ENCODE measurements at places on chromosomes 1 and 21.

DNA sequence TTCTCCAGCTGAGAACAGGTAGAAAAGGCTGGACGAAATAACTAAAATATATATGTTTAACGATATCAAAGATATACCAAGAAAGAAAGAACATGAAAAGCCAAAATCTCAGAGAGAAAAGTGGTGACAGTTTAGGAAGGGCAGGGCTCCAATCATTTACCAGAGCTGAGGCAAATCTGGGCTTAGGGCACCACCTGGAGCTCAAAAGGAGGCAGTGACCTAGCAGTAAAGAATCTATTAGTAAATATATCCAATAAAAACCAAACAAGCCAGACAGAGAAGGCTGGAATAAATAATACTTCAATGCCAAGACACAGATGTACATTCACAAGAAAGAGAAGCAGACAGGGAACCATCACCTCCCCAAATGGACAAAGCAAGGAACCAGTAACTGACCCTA, 43.5 kb downstream of the CHIA start:
- peak; percentile 26 for DNase-seq

- DNase-seq, result no peak
Measured at GRCh38 chr1:32094746-32095521, 12.9 kb upstream of the KPNA6 start.

GRCh38 chr1:233879841-233880240, 24.6 kb upstream of the SLC35F3 start:
- no peak for DNase-seq

GRCh38 chr1:24327891-24328290, 8.7 kb downstream of the GRHL3 start:
- no peak for DNase-seq

- no peak for DNase-seq
Measured at GRCh38 chr1:1538334-1538733, 2.1 kb downstream of the TMEM240 start.

DNA sequence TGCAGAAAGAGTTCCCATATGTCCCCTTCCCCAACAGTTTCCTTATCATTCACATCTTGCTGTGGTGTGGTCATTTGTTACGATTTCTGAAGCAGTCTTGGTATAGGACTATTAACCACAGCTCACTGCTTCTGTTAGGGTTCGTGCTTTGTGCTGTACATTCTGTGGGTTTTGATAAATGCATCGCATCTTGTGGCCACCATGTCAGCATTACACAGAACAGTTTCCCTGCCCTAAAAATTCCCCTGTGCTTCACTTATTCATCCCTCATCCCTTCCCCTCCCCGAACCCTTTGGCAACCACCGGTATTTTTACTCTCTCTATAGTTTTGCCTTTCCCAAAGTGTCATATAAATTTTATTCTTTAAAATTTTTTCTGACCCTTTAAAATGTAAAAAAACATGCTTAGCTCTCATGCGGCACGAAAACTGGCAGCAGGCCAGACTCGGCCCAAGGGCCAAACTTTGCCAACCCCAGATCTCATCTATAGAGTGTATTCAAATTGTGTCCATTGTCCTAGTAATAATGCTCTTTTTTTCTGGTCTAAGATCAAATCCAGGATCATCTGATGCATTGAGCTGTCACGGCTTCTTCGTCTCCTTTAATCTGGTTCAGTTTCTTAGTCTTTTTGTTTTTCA, 78.2 kb downstream of the SIM2 start:
- DNase-seq, result no peak

DNA sequence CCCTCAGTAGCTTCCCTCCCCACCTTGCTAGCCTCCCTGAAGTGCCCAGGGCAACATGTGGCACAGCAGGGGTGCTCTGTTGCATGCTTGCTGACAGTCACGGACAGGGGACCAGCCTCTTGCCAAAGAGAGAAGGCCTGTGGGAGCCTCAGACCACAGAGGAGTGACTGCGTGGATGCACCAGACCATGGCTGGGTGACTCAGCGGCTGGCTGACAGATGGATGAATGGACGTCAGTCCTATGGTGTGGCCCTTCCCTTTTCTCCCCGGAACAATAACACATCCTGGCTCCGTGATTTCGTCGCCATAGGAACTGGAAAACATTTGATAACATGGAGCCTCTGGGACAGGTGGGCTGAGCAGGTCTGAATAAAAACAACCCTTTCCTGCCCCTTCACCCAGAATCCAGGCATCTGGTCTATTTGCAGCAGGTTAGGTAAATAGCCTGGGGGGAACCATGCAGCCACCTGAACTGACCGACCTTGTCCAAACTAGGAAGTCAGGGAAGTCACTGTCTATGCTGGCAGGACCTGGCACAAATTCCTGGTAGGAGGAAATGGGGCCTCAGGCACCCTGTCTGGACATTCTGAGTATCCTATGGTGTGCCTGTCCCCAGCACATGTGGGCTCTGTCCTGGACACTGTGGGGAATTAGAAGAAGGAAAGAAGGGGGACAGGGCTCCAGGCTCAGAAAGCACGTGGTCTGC, 53.3 kb downstream of the NENF start:
- peak; percentile 61 for DNase-seq

DNA sequence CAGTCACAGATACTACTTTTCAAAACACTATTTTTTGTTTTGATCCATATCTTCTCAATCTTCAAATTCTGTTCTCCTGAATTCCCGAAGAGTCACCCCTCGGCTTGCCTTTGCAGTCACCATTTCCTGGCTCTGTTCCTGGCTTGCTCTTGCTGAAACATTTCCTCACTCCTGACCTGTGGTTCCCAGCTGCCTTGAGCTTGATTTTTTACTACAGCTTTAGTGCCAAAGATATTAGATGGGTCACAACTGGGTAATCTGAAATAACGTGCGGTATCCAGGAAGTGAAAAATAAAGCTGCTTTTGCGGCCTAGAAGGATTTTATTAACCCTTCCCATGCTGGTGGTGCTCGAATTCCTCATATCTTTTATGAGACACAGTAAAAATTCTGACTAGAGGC, 318.8 kb downstream of the PCP4 start:
- no peak for DNase-seq

DNA sequence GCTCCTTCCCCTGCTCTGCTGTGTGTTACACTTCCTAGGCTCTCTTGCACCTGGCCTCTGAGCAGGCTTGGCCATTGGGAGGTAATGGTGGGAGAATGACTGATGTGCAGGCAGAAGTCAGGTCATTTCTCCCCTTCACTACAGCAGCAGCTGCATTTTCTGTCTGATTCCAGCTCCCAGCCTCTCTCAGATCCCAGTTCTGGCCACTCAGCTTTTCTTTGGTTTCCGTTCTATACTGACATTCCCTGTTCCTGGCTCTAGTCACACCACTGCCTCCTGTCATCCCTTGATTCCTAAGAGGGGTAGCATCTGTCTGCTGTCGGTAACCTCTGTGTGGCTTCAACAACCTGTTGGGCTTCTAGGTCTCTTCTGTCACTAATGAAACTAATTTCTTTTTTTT, 127.7 kb upstream of the HOOK1 start:
- no peak for DNase-seq

DNA sequence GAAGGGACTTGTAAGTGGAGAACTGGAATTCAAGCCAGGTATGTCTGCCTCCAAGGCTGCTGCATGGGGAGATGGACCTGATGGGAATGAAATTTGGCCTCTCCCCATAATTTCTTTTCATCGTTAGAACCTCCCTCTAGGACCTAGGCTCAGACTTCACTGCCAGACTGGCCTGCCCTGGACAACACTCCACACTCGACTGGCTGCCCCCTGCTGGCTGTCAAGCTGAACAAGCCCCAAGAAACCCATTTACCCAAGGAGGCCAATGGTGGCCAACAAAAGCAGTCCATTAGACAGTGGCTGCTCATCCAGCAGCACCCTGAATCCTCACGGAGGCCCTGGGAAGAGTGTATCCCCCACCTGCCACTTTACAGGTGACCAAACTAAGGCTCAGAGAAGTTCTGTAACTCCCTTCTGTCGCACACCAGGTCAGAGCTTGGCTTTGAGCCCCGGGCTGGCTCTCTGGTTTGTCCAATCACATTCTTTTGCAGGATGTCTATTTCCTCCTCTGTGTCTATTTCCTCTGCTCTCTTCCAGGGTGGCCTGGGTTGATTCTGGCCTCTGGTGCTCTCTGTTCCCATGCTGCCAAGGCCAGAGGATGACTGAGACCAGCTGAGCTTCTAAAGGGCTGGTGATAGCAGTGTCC, 3.8 kb downstream of the RNF186 start:
- peak; percentile 49 for DNase-seq

- DNase-seq, result no peak
Measured at GRCh38 chr1:214934045-214934444, 148.5 kb upstream of the KCNK2 start.

GRCh38 chr1:219273088-219273686, 99.5 kb downstream of the LYPLAL1 start:
- DNase-seq, result no peak

DNA sequence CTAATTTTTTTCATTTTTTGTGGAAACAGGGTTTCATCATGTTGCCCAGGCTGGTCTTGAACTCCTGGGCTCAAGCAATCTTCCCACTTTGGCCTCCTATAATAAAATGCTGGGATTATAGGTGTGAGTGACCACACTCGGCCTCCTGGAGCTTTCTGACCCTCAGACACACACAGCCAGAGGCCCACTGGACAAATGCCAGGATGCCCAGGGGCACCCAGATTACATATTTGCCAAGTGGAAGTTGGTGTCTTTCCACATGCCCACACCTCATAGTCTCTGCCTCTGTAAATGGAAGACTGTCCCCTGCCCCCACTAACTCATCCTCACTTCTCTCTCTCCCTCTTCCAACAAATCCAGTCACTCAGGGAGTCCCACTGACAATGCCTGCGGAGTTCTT, 63.4 kb upstream of the LRP8 start:
- DNase-seq, result no peak

GRCh38 chr1:18100491-18101063, 7.0 kb upstream of the IGSF21 start:
- DNase-seq, result peak; percentile 9

DNA sequence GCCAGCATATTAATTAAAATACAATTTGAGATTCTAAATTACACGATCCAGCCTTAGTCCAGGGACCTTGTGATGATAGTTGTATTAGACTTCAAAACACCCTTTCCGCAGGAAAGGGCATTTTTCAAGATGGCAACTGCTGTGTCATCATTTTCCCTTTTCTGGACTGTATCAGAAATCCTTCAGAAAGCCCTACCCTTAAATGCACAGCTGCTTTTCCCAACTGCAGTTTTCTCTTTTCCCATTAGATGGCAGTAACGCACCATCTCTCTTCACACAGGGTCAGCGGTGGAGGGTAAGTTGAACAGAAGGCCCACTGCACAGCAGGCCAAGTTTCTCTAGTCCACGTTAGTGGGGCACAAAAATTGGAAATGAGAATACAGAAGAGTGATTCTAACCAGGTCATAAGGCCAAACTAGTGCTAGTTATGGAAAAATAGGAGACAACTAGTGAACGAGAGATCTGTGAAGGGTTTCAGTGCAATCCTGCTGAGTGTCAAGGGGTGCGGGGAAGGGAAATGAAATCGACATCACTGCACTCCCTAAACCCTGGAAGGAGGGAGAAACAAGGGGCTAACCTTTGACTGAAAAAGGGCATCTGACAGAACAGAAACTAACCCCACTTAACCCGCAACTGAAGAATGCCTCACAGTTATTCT, 22.1 kb upstream of the TDRD10 start:
- DNase-seq, result peak; percentile 71

GRCh38 chr21:34795548-34796180, 126.9 kb downstream of the CLIC6 start:
- no peak for DNase-seq

DNA sequence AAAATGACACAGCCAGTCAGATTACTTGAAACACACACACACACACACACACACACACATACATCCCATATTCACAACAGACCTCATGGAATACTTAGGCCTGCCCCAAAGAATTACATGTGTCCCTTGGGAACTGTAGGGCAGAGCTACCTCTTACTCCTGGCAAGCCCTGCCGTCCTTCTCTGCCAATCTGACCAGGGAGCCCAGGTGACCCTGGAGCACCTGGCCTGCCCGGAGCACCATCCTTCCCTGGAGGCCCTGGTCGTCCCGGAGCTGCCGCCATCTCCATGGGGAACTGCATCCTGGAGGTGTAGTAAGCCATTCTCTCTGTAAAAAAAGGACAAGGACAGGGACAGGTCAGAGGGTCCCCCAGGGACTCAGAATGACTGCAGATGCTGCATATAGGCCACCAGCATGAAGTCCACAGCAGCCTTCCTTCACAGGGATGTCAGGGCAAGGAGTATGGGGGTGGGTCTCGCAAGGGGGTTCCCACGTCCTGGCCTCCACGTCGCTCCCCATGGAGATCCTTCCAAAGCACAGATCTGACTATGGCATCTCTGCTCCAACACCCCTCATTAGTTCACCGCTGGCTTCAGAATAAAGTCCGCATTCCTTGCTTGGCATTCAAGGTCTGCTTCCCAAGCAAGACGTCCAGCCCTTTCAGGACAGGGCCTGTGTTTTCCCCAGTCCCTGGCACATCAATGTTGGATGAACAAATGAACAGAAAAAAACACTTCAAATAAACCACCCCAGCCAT, 9.2 kb upstream of the PEF1 start:
- no peak for DNase-seq

- DNase-seq, result no peak
Measured at GRCh38 chr1:20126806-20127440, 7.6 kb upstream of the PLA2G2D start.

DNA sequence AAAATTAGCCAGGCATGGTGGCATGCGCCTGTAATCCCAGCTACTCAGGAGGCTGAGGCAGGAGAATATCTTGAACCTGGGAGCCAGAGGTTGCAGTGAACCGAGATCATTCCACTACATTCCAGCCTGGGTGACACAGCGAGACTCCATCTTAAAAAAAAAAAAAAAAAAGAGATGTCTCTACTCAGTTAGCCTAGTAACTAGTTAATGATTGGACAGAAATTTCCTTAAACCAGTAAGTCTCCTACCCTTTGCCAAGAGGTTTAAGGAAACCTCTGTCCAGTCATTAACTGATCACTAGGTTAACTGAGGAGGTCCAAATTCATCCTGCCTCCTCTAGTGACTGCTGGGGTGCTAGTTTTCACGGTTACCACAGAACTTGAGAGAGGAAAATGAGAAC, 143.9 kb upstream of the UBE2U start:
- no peak for DNase-seq

- DNase-seq, result no peak
Measured at GRCh38 chr21:42845296-42845965, 33.9 kb downstream of the WDR4 start.

DNA sequence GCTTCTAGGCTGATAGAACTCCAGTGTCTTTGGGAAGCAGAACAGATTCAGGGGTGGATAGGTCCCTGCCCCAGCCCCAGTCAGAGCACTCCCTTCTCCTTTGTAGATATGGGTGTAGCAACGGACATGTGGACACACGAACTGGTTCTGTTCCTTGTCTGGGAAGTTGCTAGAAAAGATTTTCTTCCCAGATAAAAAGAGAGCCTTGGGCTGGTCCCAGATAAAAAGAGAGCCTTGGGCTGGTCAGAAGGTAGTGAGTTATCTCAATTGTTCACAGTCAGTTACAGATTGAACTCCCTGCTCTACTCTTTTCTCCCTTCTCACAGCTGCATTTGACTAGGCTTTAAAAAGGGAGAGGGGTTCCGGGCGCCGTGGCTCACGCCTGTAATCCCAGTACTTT, 7.4 kb upstream of the EFNA1 start:
- DNase-seq, result no peak

GRCh38 chr21:43866659-43867331, 1.8 kb downstream of the AGPAT3 start:
- DNase-seq, result peak; percentile 43

- DNase-seq, result no peak
Measured at GRCh38 chr1:8915446-8915845, 30.2 kb upstream of the CA6 start.
